Stimulated activated CD8-positive, alpha-beta memory T cell treated with anti-CD3 and anti-CD28 coated beads, Interleukin-4, amount 100 ng/mL, for 24 hours (primary cell): ENCODE measurements at places on chromosomes 13 and 19.

GRCh38 chr13:43285933-43286597 is 262.7 kb downstream of the DNAJC15 start:
- DNase-seq, result no peak

DNA sequence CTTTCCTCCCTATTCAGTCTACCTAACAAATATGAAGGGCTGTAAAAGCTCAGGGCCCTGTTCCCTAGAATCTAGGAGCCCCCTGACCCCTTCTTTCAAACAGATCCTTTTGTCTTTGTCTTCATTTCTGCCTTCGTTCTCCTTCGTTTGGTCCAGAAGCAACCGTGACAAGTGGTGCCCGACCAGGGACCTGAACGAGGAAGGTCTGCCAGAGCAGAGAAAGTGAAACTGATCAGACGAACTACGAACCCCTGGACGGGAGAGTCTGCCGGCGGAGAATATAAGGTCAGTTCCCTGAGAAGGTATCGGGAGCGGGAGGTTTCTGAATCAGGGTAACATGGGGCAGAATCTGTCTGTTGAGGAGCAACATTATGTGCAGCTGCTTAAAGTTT is 751 bp downstream of the ERVK3-1 start:
- no peak for DNase-seq

- no peak for DNase-seq
Observed at GRCh38 chr13:78650717-78651083, 8.3 kb downstream of the OBI1 start.

DNA sequence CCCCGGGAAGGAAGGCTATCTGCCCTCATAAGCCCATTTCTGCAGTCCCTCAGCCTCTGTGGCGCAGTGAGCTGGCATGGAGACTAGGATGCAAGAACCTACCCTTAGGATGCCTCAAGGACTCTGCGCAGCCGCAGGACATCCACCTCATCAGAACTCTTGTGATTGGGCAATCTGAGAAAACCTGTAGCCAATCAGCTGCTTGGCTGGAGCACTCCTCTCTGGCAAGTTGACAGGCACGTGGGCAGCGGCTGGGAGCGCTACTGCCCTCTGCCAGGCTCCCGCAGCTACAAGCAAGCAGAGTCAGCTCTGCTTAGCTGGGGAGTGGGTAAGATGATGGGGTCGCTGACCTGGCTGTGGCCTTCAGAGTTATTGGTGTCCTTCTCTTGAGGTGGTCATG is 1.5 kb upstream of the ECSIT start:
- no peak for DNase-seq

DNA sequence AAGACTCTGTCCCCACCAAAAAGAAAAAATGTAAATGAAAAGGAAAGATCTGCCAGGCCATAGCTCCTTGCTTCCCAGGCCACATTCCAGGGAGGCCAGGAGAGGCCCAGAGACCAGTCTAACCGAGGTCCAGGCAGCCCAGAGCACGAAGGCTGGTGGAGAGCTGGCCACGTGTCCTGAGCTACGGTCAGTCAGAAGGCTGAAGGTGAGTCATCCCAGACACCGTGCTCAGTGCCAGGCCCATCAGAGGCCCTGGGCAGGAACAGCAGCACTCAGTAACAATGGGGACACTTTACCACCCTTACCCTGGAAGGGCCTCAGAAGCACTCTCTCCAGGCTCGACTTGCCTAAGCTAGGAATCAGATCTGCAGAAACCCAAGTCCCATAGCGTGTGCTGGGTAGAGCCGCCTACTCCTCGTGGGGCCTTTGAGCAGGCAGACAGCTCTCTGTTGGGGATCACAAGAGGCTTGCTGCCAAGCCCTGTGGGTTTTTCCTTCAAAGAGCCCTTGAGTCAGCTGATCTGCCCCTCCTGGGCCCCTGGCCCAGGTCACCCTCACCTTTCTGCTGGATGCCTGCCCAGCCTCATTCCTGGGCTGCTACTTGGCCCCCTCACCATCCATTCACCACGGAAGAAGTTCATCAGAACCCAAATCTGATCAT is 11.6 kb upstream of the DNMT1 start:
- DNase-seq, result no peak

DNA sequence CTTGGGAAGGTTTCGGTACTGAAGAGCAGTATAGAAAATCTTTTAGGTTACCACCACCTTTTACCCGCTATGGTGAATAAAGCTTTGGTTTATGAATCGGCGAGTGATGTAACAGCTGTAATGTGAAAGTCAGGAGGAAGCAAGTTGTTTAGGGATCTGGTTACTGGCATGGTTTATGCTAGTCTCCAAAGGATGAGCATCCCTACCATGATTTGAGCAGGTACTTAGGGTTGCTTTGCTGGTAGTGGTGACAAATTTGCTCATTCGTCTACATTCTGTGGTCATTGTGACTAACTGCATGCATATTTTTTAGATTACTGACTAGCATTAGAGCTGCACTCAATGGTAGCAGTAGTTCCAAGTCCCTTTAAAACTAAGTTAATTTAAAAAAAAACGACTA is 104.1 kb downstream of the FRY start:
- no peak for DNase-seq

DNA sequence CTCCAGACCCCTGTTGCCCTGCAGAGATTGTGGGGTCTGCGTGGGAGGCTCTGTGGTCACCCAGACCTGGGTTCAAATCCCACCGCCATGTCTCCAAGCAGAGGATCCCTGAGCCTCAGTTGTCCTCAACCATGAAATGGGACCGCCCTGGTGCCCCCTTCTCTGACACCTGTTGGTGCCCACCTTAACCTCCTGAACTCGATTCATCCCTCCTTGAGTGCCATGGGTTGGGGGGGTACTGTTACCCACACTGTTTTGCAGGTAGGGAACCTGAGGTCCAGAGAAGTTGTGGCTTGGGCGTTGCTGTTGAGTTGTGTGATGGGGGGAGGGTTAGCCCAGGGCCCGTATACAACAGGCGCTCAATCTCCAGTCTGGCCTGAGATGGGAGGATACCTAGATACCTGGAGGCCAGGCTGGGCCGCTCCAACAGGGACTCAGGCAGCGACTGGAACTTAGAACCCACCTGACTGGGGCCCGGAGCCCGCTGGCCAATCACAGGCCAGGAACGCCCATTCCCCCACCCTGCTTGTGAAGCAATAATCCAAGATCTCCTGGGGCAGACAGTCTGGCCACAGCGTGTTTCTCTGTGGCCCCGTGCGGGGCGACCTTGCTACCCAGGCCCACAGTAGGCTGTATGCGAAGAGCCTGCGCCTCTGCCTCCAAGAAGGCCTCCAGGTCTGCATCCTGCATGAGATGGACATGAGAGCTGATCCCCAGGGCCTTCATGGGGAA is 2.8 kb downstream of the ARID3A start:
- no peak for DNase-seq

DNA sequence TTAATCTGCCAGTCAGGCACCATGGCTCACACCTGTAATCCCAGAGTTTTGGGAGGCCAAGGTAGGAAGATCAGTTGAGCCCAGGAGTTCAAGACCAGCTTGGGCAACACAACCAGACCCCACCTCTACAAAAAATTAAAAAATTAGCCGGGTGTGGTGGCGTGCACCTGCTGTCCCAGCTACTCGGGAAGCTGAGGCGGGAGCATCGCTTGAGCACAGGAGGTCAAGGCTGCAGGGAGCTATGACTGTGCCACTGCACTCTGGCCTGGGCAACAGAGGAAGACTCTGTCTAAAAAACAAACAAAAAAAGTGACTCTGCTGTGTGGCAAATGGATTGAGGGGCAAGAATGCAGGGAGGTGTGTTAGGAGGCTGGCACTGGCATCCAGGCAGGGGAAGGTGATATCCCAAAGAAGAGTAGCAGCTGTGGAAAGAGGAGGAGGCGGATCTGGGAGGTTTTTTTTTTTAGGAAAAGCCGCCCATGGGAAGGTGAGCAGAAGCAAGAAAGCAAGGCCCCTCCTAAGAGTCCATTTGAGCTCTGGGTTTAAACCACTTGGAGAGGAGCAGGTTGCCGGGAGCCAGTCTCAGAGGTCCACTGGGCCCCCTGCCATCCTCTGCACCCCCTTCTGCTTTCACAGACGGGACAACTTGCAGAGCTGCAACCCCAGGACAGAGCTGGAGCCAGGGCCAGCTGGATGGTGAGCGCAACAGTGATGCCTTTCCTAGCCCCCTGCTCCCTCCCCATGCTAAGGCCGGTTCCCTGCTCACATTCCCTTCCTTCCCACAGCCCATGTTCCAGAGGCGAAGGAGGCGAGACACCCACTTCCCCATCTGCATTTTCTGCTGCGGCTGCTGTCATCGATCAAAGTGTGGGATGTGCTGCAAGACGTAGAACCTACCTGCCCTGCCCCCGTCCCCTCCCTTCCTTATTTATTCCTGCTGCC is 2.1 kb downstream of the HAMP start:
- no peak for DNase-seq

GRCh38 chr13:101917833-101918661 is 465.6 kb downstream of the ITGBL1 start:
- no peak for DNase-seq

DNA sequence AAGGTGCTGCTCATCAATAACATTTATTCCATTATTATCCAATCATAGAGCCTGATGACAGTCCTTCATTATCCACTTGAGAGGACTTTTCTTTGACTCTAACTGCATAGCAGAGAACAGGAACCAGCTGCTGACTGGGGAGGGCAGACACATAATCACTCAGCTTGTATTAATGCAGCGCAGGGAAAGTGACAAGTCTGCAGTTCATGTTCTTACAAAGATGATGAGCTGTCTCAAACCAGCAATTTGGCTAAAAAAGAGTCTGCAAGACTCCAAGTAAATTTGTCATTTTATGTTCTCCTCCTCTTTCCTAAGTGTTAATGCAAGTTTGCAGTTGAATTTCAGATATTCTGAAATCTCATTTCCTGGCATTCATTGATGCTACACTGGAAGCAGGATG is 40.0 kb upstream of the CBY2 start:
- no peak for DNase-seq

DNA sequence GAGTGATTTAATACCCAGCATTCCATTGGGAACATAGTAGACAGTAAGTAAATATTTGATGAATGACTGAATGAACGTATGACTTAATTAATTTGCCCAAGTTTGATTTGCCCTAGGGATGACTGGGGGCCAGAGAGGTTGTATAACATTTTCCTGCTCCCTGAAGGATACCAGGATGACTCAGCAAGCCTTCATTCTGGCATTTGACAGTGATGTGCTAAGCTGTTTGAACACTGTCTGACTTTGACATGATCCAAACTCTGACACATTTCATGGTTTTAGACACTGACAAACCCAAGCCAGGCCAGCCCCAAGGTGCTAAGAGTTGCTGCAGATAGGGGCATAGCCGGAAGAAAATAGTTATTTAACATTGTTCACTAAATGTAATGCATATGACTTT is 53.4 kb upstream of the KLF12 start:
- no peak for DNase-seq

DNA sequence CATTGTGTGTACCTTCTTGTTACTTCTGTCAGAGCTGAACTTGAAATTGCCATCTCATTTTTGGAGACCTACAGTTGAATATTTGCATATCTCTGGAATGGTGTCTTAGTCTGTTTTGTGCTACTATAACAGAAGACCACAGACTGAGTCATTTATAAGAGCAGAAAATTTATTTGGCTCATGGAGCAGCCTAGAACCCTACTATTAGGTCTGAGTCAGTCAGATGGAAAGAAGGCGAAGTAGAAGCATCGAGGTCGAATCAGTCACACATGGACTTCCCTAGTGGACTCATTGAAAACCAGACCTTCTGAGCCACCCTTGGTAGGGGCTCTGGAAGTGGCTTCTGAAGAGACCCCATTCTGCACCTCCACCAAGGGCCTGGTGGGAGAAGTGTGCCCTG is 33.9 kb upstream of the TPT1 start:
- no peak for DNase-seq

- DNase-seq, result no peak
Observed at GRCh38 chr13:106597186-106597585, 29.2 kb upstream of the ARGLU1 start.

- no peak for DNase-seq
Observed at GRCh38 chr13:93190006-93190405, 36.6 kb upstream of the GPC6 start.

DNA sequence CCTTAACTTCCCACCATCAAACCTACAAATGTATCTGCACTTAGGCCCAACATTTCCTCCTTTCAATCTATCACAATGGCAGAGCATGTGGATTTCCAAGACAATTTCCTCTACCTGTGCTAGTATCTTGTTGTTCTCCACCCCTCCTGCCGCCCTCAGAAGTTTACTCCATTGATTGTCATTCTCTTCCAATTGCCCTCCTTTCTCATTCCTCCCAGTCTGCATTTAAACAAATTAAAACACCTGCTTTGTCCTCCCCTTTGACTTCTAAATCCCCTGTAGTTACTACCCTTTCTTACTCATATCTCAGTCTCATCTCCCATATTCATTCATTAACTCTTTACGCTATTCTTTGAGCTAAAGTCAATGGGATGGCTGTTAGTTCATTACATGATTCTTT is 370.6 kb downstream of the DIAPH3 start:
- DNase-seq, result no peak

- no peak for DNase-seq
Observed at GRCh38 chr13:33543089-33543459, 257.5 kb upstream of the STARD13 start.

- DNase-seq, result no peak
Observed at GRCh38 chr19:17778968-17779929, 15.7 kb upstream of the B3GNT3 start.

GRCh38 chr19:46195104-46195503 is 34.4 kb upstream of the IGFL1 start:
- no peak for DNase-seq

GRCh38 chr13:112725346-112726015 is 35.6 kb downstream of the ATP11A start:
- no peak for DNase-seq

DNA sequence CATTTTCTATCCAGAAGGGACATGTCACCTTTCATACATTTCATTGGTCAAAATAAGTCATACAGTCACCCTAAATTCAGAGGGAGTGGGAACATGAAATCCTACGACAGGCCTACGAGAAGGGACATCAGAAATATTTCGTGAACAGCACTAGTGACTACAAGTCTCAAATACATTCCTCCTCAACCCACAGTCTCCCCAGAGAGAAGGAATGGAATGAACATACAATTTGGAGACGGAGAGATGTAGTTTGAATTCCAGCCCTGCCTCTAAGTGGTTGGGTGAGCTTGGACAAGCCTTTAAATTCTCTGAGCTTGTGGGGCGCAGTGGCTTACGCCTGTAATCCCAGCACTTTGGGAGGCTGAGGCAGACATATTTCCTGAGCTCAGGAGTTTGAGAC is 9.9 kb downstream of the SERTM1 start:
- no peak for DNase-seq

DNA sequence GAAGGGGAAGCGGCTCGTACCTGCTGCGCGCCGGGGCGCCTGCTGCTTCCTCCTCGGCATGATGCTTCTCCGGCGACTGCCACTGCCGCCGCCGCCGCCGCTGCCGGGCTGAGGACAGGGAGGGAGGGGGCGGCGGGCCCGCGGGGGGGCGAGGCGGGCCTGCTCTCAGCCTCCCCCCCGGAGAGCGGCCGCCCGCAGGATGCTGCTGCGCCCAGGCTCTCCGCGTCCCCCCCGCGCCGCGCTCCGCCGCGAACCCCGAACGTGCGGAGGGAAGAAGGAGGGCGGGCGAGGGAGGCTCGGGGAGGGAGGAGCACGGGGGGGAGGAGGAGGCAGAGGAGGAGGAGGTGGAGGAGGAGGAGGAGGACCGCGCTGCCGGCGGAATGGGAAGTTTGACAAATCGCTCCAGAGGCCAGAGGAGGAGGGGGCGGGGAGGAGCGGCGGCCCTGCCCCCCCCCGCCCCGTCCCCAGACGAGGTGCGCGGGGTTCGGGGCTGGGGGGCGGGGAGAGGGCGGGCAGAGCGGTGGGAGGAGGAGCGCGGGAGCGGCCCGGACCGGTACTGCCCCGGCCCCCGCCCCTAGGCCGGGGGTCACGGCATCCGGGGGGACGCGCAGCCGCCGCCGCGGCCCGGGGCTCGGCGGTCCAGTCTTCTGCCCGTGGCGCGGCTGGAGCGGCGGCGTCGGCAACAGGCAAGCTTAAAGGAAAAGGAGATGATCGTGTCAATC is at the start of gene TSHZ3:
TSHZ3 (minus strand) TSS at position 277 of the 722 bp plus-strand sequence; CDS start at position 60, 217 bp downstream.
- DNase-seq, result no peak
